ENCODE measurements at places on chromosomes 1 and 21.

DNA sequence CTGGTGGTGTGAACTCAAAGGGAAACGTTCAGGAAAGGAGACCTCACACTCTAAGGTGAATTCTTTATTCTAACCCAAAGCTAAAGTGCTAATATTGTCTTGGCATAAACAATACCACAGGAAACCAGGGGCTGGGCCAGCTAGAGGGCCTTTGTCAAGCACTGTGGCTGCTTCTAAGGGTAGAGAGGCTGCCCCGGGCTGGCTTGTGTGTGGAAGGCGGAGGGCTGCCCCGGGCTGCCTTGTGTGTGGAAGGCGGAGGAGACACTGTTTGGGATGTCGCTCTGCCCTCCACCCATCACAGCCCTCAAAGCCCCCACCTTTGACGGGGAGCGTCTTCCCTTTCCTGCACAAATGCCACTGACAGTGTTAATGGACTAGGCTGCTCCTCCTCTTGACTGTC is 216.8 kb downstream of the TOMM20 start:
- DNase-seq = no peak

- DNase-seq = no peak
Observed at GRCh38 chr1:151992303-151993083, 1.2 kb downstream of the S100A10 start.

DNA sequence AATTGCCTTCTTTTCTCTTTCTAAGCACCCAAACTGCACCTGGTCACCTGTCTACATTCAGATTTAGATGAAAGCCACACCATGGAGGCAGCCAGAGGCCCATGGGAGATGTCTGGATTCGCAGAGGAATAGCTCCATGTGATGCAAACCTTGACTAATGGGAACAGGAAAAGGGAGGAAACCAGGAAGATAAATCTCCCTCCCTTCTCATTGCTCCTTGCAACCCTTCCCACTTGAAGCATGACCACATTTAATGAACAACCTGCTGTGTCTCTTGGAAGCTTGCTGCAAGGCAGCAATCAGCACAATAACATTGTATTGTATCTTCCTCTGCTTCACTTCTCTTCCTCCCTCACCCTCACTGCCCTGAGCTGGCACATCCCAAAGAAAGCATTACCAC is 42.6 kb upstream of the KLF17 start:
- peak; percentile 92 for DNase-seq

DNA sequence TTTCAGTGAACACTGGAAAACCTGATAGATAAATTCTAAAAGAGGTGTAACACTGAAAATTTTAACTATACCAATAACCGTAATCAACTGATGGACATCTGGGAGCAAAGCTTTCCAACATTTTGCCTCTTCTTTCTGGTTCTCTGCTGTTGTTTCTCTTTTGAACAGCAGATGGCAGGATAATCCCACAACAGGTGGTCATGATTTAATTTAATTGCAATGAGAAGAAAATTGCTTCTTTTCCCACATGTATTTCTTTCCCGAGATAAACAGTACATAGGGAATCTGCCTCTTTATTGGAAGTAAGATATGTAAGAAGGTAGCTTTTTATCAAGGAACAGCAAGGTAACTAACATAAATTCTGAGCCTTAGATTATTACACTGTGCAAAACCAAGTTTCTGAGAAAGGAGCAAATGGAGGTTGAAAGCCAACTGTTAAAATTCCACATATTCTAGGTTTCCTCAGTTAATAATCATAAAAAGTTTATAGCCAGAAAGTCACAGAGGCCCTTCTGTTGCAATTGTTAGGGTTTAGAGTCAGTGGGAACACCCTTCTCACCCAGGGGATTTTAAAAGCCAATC is 72.9 kb downstream of the RPS6KA1 start:
- DNase-seq = peak; percentile 40

- no peak for DNase-seq
Observed at GRCh38 chr1:201421041-201421440, 489 bp downstream of the TNNI1 start.
